NCI-H1048 (cell line): ENCODE measurements at places on chromosomes 11 and 22.

GRCh38 chr11:122069707-122070360, 46.2 kb downstream of the BLID start:
- DNase-seq = no peak

DNA sequence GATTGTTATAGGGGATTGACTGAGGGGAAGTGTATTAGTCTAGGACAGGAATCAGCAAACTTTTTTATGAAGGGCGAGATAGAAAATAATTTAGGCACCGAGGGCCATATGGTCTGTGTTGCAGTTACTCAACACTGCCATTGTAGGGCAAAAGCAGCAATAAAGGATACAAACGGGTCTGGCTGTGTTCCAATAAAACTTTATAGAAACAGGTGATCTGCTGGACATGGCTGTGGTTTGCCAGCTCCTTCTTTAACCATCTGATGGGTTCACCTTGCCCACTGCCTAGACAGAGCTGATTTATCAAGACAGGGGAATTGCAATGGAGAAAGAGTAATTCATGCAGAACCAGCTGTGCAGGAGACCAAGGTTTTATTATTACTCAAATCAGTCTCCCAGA, 20.0 kb downstream of the PRR5L start:
- no peak for DNase-seq

- DNase-seq = no peak
These were observed 36.5 kb upstream of the TOLLIP start for GRCh38 chr11:1345737-1346513.

- DNase-seq = no peak
These were observed 5.0 kb upstream of the OR52H1 start for GRCh38 chr11:5553343-5553742.

GRCh38 chr11:88431675-88432341, 94.3 kb upstream of the CTSC start:
- no peak for DNase-seq

DNA sequence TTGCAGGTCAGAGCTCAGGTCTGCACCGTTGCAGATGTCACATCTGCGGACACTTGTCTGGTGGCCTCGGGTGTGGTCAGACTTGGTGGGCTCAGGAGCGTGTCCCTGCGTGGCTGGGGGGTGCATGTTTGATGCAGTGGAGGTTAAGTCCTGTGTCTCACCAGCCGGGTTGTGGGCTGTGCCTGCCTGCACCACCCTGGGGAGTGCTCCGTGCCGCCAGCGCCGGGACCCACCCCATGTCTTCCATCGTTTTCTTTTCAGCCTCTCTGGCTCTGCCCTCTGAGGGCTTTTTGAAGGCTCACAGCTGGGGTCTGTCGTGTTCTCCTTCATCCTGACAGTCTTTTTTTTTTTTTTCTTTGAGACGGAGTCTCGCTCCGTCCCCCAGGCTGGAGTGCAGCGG, 26.0 kb downstream of the PPIL2 start:
- no peak for DNase-seq

- DNase-seq = no peak
These were observed 736.4 kb downstream of the KCNA4 start for GRCh38 chr11:29280452-29280851.

GRCh38 chr11:36425561-36426081, 84.5 kb downstream of the TRAF6 start:
- no peak for DNase-seq

DNA sequence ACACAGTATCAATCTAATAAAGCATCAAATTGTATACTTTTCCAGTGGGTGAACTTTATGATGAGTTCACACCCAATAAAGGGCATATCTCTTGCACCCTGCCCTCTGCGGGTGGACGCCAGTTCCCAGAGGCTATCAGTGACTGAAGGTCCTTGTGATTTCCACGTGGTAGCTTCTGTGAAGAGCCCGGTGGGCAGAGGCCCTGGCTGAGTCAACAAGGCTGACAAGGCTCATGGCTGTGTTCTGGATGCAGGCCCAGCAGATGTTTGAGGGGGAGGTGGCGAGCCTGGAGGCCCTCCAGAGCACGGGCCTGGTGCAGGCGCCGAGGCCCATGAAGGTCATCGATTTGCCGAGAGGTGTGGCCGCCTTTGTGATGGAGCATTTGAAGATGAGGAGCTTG, 71.4 kb downstream of the PIWIL3 start:
- DNase-seq = no peak
